Caudate nucleus (tissue), 63 donors: ENCODE measurements at places on chromosomes 2 and 18.

GRCh38 chr2:172242961-172243360 lies 140.3 kb upstream of the DLX2 start:
- no peak for DNase-seq

- no peak for DNase-seq
Measured at GRCh38 chr2:85711578-85712060, 17.5 kb downstream of the GNLY start.

DNA sequence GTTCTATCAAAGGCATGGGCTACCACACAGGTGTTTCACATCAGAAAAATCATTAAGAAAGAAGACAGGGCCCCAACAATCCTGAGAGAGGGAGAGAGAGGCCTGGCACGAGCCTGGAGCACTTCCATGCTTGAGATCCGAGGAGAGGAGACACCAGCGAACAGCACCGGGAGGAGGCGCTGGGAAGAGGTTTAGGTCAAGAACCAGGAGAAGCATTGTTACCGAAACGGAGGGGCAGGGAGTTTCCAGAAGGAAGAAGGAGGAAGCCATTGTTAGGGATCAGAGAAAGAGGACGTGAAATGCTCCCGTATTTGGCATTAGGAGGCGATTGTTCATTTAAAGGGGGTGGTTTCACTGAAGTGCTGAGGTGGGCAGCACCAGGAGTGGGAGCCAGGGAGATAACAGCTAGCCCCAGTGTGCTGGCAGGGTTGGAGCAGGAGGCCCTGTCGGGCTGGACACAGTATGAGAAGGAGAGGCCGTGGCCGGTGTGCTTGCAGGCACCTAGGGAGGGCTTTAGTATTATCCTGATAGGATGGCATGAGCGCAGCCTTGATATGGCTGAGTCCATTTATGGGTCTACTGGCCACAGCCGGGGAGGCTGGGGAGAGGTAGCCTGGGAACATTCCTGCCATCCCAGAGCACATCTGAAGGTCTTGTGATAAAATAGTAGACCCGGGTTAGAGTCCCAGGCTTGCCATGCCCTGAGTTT lies 244.9 kb downstream of the KLHL29 start:
- DNase-seq = no peak

GRCh38 chr2:3238951-3239841 lies 138.4 kb downstream of the EIPR1 start:
- DNase-seq = no peak

DNA sequence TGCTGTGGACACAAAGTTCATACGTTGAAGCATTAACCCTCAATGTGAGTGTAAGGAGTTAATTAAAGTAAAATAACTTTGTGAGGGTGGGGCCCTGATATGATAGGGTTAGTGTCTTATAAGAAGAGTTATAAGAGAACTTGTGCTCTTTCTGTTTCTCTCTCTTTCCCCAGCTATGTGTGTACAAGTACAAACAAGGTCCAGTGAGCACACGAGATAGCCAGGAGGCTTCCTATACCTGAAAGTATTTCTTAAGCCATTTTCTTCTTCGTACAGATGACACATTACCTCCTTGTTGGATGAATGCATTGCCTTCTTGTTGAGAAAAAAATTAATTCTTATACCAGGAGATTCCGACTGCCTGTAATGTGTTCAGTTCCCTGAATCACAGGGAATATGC lies 301.2 kb downstream of the PARD3B start:
- no peak for DNase-seq

- no peak for DNase-seq
Measured at GRCh38 chr2:29071032-29071975, 3.0 kb downstream of the PCARE start.

DNA sequence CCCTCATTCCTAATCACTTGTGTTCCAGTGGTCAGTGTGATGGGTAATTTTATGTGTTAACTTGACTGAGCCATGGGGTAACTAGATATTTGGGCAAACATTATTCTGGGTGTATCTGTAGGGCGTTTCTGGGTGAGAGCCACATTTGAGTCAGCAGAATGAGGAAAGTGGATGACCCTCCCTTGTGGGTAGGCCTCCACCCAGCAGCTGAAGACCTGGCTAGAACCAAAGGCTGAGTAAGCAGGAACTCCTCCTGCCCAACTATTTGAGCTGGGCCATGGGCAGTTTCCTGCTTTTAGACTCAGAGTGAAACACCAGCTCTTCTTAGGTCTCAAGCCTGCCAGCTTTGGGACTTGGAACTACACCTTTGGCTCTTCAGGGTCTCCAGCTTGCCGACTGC lies 141.8 kb downstream of the ACKR3 start:
- no peak for DNase-seq

DNA sequence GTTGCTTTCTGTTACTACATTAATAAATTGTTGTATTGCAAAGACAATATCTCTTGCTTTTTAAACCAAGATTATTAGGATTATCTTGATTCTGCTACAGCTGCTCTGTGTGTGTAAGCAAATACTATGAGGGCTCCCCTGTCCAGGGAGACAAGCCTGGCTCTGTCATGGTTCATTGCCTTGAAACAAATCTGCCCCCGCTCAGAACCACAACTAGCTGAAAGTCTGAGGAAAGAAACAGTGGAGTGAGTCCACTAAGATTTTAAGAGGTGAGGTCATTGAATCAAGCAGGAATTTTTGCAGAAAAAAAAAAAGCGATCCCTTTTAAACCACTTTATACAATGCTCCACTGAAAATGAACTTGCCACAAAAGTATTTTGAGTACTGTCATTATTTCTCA lies 30.8 kb upstream of the LRRTM4 start:
- DNase-seq = no peak

GRCh38 chr2:237993701-237994100 lies 26.9 kb downstream of the UBE2F start:
- no peak for DNase-seq

DNA sequence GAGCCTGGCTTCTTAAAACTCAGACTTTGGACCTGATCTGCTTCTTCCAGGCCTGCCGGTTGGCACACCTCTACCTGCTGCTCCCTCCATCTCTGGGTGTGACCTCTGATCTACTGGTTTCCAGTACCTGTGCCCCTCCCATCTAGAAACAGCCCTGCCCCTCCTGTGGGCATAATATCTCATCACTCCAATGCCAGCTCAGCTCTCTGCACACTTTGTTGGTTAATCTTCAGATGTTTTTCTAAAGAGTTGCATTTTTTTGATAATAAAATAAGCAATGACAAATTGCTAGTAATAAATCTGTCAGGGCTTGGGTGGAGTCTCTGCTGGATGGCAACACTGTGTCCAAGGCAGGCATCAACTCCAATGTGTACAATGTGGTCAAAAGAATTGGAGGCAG lies 89.6 kb upstream of the PPP1CB start:
- no peak for DNase-seq

DNA sequence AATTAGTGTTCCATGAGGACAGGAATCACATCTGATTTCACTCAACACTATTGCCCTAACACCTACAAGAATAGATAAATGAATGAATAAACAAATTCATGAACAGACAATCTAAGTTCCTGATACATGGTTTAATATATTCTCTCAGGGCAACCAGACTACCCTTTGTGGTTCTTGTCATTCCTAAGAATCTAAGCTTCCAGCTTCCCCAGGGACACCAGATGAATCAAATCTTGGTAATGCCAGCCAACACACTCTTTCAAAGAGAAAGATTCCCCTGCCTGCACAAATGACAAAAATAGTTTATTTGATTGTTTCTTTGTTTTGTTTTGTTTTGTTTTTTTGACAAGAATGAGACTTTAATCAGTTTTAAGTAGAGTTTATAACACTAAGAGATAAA lies 237.5 kb upstream of the CHAC2 start:
- DNase-seq = no peak

- no peak for DNase-seq
Measured at GRCh38 chr18:22705328-22705727, 227.8 kb upstream of the RBBP8 start.

DNA sequence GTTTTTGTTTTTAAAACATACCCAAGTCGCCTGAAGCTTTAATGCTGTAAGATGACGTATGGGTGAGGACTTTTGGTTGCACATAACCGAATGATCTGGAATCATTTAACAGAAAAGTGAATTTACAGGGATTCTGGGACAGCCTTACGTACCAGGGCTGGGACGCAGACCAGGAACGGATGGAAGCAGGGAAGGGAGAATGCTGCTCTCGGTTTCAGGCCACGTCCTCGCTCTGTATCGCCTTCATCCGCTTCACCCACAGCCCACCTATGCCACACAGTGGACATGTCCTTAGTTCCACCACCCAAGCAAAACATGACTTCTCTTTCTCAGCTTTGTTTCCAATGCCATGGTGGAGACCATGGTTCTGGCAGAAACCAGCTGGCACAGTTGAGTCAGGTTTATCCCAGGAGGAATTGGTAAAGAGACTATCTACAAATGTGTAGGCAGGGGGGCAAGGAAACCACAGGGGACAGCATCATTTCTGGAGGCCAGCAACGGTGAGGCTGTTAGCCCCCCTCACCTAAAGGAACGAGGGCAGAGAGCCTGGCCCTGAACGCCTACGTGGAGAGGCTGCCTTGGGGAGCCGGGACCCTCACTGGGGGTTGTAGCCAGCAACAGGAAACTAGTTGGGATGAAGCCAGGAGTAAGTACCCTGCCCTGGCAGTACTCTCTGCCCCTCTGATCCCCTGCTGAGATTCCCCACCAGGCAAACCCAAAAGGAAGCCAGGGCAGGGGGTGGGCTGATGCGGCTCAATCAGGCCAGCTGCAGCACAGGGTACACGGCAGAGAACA lies 132.5 kb downstream of the NDUFA10 start:
- DNase-seq = no peak

GRCh38 chr18:79685281-79685680 lies 5.7 kb downstream of the CTDP1 start:
- no peak for DNase-seq

DNA sequence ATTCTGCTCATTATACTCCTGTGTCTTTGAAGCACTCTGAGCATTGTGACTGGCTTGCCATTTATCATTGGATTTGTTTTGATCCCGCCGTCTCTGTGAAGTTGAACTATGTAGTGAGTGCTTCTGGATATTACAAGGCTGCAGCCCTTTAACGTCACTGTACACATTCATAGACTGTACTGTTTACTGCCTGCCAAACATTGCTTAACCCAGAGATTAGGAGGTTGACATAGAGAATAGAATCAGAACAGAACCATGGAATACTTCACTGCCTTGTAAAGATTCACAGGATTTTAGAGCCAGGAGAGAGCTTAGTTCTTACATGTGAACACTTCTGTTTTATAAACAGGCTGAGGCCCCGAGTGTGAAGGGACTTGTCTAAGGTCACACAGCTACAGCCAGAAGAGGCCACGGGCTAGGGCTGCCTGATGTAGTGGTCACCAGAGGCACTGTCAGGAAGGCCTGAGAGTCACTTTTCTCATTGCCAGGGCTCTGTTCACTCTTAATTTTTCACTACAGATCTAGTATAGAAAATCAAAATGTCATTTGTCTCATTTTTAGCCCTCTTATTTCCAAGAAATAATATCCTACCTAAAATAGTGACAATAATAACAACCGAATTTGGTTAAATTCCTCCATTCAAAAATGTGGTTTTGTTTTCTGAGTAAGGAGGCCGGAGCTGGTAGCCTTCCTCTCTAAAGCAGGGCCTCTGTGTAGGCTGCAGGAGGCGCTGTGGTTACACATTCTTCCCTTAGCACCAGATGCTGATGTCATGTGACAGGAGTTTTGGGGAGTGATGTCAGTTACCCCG lies 87.9 kb downstream of the UGGT1 start:
- DNase-seq = peak; percentile 20

DNA sequence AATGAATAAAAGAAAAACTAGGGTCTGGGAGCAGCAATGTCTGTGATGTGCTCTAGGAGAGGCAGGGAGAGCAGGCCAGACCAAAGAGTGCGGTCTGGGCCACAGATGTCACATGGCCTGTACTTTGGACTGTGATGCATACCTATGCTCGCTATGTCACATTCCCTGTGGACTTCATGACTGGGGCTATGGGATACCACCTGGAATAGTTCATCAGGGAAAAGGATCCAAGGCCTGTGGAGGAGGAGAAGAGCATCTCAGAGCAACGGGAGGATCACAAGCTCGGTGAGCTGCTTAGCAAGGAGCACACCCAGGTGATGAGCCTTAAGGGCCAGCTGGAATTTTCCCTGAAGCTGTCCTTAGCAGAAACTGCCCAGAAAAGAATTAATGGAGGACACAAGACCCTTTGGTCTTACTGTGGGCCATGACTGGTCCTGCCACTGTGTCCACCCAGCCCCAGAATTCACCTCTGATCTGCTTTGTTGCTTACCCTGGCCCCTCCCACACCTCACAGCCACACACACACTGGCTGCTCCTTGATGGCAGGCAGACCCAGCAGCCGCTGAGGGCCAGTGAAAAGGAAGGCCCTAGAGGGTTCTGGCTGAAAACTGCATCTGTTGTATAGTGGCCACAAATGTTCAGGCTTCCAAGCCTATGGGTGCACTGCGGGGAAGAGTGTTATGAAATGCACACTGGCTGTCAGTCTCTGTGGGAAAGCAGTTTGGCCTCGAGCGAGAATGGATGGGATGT lies 25.3 kb upstream of the GCC2 start:
- DNase-seq = no peak

DNA sequence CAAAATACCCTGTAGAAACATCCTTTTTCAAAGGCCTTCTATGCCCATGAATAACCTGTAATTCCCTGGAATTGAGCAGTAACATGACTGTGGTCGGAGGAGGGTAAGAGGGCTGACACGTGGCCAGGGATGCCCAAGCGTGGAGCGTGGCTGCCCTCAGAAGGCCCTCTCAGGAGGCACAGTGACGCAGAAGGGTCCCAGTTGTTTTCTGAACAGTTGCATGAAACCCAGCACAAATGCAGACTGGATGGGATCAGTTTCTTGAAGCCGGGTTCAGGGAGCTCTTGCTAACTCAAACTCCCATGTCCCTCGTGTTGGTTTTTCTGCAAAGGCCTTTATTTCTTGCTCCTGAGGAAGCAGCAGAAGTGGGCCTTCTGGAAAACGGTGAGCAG lies 237.0 kb downstream of the ALPK2 start:
- DNase-seq = no peak

DNA sequence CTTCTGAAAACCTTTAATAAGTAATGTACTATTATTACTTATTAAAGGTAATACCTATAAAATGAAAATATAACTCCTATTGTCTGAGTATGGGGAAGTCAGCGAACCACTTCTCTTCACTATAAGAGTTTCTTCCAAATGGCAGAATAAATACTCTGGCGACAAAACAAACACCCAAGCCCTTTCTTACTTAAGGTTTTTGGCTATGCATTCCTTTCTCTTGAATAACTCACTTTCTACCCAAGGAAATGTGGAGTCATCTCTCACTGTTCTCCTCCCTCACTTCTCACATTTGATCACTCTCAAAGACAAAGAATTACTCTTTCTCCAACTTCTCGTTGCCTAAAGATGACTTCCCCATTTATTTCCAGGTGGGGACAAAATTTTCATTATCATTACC lies 816.8 kb upstream of the CRIM1 start:
- DNase-seq = no peak

GRCh38 chr2:121648206-121649148 lies 785 bp downstream of the CLASP1 start:
- DNase-seq = peak; percentile 49

DNA sequence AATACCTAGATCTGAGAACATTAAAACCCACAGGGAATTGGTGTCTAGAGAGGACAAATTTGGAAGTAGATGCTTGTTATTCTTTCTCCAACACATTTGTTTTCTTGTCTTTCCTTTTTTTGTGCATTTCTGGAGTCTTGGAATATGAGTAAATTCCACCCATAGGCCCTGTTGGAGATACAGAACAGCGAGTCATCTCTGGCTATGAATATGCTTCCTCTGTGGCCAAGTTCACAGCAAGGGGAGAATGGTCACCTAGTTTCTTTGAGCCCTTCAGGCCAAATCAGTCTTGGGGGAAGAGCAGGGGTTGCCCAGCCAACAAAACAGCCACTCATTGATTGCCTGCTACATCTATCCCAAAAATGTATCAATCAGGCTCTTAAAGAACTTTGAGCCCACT lies 31.3 kb downstream of the SP140L start:
- DNase-seq = no peak
